ENCODE measurements at places on chromosomes 7 and 10.
A peak's percentile ranks its signal among the peaks of the same experiment; 100 is the strongest.

DNA sequence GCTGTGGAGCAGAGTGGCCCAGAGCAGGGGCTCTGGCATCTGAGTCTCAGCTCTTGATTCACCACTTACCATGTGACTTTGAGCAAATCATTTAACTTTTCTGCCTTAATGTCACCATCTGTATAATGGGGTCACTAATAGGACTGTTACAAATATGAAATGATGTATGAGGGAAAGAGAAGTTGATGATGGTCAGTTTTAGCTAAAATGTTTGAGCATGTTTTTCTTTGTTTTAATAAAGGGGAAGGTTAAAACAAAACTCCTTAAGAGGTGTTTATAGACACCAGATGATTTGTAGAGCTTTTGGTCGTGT is 81.0 kb downstream of the CCNY start:
- no peak for DNase-seq

- DNase-seq = no peak
Measured at GRCh38 chr10:27642023-27642589, 103.5 kb downstream of the MKX start.

- peak; percentile 34 for DNase-seq
Measured at GRCh38 chr7:130144312-130145171, 60.7 kb downstream of the TMEM209 start.

DNA sequence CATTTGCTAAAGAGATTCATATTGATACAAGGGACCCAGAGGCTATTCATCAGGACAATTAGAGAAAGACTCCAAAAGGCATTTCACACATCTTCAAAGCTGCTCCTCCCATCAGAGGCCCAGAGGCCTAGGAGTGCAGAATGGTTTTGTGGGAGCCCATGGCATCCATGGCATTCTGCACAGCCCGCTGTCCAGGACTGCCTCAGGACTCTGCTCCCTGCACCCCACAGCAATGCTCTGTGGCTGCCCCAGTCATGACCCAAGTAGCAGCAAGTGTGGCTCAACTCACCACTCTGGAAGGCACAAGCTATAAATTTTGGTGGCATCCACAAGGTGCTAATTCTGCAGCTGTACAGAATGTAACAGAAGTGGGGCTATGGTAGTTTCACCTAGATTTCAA is 38.5 kb downstream of the ZNF438 start:
- no peak for DNase-seq

DNA sequence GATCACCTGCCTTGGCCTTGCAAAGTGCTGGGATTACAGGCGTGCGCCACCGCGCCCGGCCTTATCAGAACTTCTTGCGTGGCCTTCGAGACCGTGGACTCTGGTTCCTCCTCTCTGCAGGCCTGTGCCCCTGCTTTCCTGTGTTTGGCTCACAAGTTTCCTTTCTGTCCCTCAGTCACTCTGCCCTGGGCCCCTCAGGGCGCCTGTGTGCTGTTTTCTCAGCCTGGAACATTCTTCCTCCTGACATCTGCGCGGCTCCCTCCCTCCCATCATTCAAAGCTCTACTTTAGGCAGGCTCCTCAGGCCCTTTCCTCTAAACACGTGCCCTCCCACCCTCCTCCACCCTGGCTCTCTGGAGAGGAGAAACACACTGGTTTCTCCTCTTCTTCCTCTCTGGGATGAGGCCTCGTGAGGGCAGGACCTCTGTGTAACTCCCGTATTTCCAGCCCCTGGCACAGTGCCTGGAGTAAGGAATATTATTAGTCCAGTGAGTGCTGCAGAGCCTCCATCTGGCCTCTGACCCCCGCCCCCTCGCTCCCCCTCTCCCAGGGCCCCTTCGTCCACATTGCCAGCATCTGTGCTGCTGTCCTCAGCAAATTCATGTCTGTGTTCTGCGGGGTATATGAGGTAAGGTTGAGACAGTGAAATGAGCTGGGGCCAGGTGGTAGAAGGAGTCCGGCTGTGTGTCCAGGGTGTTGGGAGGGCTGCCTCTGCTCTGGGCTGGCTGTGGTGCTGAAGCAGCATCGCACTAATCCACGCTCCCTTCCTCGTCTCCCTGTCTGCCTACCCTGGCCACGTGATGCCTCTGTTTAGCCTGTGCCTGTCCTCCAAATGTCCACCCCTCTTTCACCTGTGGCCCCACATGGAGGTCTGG is 7.1 kb downstream of the CLCN1 start:
- DNase-seq = no peak

Measured in RWPE1 (cell line).